ENCODE measurements at places on chromosomes 7 and 10.

DNA sequence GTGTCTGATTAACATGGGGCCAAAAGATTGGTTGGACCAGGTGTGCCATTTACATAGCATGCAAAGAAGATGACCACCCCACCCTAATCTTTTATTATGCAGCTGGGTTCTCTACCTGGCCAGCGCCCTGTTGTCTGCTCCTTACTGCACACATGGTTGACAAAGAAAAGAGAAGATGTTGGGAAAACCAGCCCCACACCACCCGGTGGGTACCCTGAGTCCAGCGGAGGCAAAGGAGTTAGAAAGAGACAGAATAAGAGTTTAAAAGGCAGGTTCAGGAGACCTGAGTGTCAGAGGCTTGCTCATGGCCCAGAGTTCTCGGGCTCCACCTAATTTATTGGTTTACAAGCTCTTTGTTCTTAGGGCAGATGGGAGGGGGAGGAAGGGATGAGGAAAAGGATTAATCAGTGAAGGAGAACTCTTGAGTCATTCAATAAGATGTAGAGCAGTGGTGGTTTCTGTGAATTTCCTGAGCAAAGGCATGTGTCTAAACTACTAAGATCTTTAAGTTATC is 24.1 kb upstream of the ABCA13 start:
- peaks cover 29% of the 10 kb centered on the region for H3K4me1 ChIP-seq
- no peak for DNase-seq
- H3K27me3 ChIP-seq: no peaks in the 10 kb centered on the region

DNA sequence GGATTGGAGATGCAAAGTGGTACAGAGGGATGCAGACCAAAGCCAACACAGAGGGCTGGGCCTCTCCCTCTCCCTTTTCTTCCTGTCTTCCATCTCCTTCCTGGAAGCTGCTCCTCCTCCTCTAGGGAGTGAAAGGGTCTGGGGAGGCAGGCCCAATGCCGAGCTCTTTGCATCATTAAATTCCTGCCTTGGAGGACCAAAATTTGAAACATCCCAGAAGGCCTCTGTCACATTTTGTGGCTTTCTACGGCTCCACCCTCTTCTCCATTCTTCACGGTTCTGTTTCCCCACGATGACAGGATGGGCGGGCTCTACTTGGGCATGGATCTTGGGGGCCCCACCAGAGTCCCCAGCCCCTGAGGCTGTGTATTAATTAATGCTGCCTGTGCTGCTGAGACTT is 76.4 kb downstream of the NEURL1 start:
- H3K4me1 ChIP-seq: peaks cover 13% of the 10 kb centered on the region
- peaks cover 20% of the 10 kb centered on the region for H3K27me3 ChIP-seq
- H3K27ac ChIP-seq: no peak overlapping the region
- no peak overlapping the region for H3K4me3 ChIP-seq

GRCh38 chr10:32104622-32105509 is 48.6 kb upstream of the KIF5B start:
- peaks cover 17% of the 10 kb centered on the region for H3K4me1 ChIP-seq
- H3K36me3 ChIP-seq: no peaks in the 10 kb centered on the region
- DNase-seq: no peak
- H3K27me3 ChIP-seq: peaks cover 6% of the 10 kb centered on the region
- H3K27ac ChIP-seq: no peak overlapping the region

- H3K36me3 ChIP-seq: no peaks in the 10 kb centered on the region
- H3K27ac ChIP-seq: no peak overlapping the region
- peaks cover 6% of the 10 kb centered on the region for H3K4me1 ChIP-seq
- H3K27me3 ChIP-seq: no peaks in the 10 kb centered on the region
- DNase-seq: no peak
Measured at GRCh38 chr10:31721096-31721495, 207.5 kb downstream of the ARHGAP12 start.

- DNase-seq: no peak
- H3K27ac ChIP-seq: no peak overlapping the region
- peaks cover 5% of the 10 kb centered on the region for H3K4me1 ChIP-seq
- H3K27me3 ChIP-seq: peaks cover 11% of the 10 kb centered on the region
- H3K36me3 ChIP-seq: no peaks in the 10 kb centered on the region
Measured at GRCh38 chr10:112308125-112308502, 24.9 kb downstream of the TECTB start.

DNA sequence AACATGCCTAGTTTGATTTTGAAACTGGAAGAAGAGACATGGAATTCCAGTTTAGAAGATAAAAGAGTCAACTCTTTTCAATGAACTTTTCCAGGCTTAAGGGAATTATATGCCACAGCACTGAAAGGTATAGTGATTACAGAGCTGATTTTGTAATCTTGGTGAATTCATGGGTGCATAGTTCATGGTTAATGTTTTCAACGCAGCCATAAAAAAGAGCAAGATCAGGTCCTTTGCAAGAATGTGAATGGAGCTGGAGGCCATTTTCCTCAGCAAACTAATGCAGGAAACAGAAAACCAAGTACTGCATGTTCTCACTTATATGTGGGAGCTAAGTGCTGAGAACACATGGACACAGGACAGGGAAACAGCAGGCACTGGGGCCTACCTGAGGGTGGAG is 94.2 kb downstream of the CUBN start:
- DNase-seq: no peak
- no peak overlapping the region for H3K4me3 ChIP-seq
- H3K4me1 ChIP-seq: peaks cover 10% of the 10 kb centered on the region
- H3K27ac ChIP-seq: no peak overlapping the region
- H3K27me3 ChIP-seq: peaks cover 2% of the 10 kb centered on the region
- H3K36me3 ChIP-seq: no peaks in the 10 kb centered on the region

DNA sequence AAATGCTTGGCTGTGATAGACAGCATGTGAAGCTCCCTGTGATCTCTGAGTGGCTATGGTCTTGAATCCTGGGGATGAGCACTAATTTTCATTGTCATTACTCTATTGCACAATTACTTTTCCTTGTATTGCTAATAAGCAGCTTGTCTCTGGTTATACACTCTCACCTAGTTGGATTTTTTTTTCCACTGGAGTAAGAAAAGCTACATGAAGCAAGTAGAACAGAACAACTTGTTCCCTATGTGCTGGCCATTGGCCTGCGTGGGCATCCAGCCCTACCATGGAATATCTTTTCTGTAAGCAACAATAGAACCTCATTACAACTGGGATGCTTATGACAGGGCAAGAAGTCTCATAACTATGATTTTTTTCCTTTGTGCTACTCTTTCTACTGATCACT is 807.4 kb downstream of the TNS3 start:
- H3K36me3 ChIP-seq: peaks cover 10% of the 10 kb centered on the region
- H3K27ac ChIP-seq: no peak overlapping the region
- H3K4me3 ChIP-seq: no peak overlapping the region
- no peaks in the 10 kb centered on the region for H3K4me1 ChIP-seq
- no peak for DNase-seq

GRCh38 chr7:142787783-142788182 is 17.0 kb downstream of the PRSS2 start:
- no peak for DNase-seq
- no peak overlapping the region for H3K4me3 ChIP-seq
- no peaks in the 10 kb centered on the region for H3K36me3 ChIP-seq
- no peak overlapping the region for H3K27ac ChIP-seq
- H3K4me1 ChIP-seq: peaks cover 6% of the 10 kb centered on the region

GRCh38 chr7:148290538-148290937 is 300.0 kb upstream of the C7orf33 start:
- peaks cover 6% of the 10 kb centered on the region for H3K27me3 ChIP-seq
- no peak overlapping the region for H3K4me3 ChIP-seq
- H3K36me3 ChIP-seq: no peaks in the 10 kb centered on the region
- H3K27ac ChIP-seq: no peak overlapping the region

- peaks cover 6% of the 10 kb centered on the region for H3K27me3 ChIP-seq
- no peaks in the 10 kb centered on the region for H3K36me3 ChIP-seq
- peaks cover 7% of the 10 kb centered on the region for H3K4me1 ChIP-seq
Measured at GRCh38 chr10:4212111-4212630, 427.2 kb upstream of the KLF6 start.

DNA sequence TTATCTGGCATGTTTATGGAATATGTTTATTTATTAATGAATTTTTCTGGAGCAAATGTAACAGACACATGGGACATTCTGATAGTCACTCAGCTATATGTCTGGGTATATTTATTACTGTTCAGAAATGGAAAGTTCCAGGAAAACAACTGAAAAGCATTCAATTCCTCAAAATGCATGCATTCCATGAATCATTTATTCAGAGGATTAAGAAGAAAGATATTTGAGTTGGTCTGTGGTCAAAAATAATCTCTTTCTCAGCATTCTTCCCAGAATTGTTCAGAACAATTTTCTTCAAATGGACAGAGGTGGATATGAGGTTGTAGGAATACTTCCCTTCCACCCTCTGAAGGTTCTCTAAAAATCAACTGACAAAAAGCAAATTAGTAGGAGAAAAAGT is 97.6 kb upstream of the ITGB1 start:
- no peak overlapping the region for H3K4me3 ChIP-seq
- no peaks in the 10 kb centered on the region for H3K36me3 ChIP-seq
- DNase-seq: no peak
- no peak overlapping the region for H3K27ac ChIP-seq
- peaks cover 30% of the 10 kb centered on the region for H3K4me1 ChIP-seq
- H3K27me3 ChIP-seq: peaks cover 20% of the 10 kb centered on the region

DNA sequence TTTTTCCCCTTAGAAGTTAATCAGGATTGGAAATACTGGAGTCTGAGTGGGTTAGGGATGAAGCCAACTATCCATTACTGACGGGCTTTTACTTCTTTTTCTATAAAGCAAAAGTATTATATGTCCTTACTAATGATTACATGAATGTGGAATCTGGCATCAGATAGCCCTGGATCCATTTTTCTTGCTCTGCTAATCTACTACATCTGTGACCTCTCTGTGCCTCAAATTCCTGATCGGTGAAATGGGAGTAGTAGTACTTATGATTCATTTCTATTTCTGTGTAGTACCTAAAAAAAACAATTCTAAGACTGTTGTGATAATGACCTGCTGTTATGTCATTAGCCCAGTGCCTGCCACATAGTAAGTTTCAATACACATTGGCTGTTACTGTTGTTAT is 621.6 kb downstream of the SORCS3 start:
- no peaks in the 10 kb centered on the region for H3K4me1 ChIP-seq
- no peak overlapping the region for H3K4me3 ChIP-seq
- H3K27ac ChIP-seq: no peak overlapping the region
- DNase-seq: no peak
- no peaks in the 10 kb centered on the region for H3K36me3 ChIP-seq
- H3K27me3 ChIP-seq: peaks cover 5% of the 10 kb centered on the region

DNA sequence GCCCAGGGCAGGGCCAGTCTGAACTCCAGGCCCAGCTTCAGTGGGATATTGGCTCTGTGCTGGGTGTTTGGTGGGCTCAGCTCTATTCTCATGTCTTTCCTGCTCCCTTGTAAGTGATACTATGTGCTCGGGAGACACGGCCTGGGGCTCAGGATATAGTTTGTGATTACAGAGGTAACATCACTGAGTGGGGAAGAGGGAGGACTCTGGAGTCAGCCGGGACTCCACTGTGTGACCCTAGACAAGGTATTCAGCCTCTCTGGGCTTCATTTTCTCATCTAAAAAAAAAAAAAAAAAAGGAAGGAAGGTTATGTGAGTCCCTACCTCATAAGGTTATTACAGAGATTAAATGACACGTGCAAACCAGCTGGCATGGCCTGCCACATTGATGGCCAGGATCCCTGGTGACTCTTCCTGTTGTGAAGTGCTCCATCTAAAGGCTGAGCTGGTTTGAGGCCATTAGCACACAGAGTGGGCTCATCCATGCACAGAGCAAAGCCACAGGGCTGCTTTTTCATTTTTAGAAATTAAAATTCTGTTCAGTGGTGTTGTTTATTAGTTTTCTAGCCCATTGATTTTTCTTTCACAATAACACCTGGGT is 15.7 kb downstream of the SLC13A4 start:
- H3K27ac ChIP-seq: no peak overlapping the region
- H3K4me3 ChIP-seq: no peak overlapping the region

DNA sequence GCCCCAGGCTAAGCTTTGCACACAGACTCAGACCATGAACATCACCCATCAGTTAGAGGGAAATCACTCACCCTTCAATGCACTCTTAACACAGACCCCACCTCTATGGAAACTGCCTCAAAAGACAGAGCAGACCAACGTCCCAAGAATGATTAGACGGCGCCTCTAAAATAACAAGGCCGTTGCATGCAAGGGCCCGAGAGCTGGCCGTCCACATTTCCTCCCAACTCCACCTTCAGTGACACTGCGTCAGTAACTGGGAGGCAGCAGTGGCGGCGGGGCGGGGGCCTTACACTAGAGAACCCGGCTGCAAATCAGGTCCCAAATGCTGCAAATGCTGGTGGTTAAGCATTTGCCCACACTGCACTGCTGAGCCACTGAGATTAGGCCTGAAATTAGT is 115.0 kb downstream of the PTPRN2 start:
- DNase-seq: no peak
- H3K4me1 ChIP-seq: peaks cover 49% of the 10 kb centered on the region
- no peak overlapping the region for H3K4me3 ChIP-seq
- H3K27ac ChIP-seq: no peak overlapping the region
- H3K27me3 ChIP-seq: peaks cover 8% of the 10 kb centered on the region

DNA sequence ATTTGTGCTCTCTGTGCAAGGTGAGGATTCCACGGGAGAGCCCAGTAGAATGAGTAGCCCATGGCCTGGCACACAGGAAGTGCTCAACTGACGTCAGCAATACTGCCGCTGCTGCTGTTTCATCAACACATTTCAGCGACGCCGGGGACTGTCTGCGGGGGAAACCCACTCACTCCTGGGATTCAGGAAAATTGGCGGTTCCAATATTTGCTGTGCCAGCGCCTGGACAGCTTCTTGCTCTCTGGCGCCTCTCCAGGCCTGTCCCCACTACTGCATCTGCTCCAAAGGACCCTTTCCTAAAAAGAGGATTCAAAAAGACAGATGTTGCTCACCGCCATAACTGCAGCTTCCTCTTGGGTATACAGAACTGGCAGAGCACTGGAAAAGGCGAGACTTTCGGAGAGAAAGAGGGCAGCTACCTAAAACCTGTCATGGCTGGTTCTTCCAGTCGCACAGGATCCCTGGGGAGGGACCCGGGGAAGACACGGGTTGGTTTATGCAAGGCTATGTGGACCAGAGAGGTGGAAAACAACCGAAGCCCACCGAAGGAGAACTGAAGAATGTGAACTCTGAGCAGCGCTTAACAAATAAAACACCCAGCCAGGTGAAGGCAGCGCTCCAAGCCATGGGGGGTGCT is 39.7 kb upstream of the ENO4 start:
- peaks cover 28% of the 10 kb centered on the region for H3K27me3 ChIP-seq
- H3K4me1 ChIP-seq: peaks cover 5% of the 10 kb centered on the region
- no peak overlapping the region for H3K27ac ChIP-seq
- peak; percentile 52 for DNase-seq
- no peak overlapping the region for H3K4me3 ChIP-seq

GRCh38 chr10:128052696-128053095 is 73.5 kb downstream of the MKI67 start:
- peaks cover 5% of the 10 kb centered on the region for H3K27me3 ChIP-seq
- no peak overlapping the region for H3K4me3 ChIP-seq
- no peak for DNase-seq
- no peaks in the 10 kb centered on the region for H3K36me3 ChIP-seq
- peaks cover 13% of the 10 kb centered on the region for H3K4me1 ChIP-seq
- no peak overlapping the region for H3K27ac ChIP-seq
